ENCODE measurements at places on chromosomes 7 and 10.

DNA sequence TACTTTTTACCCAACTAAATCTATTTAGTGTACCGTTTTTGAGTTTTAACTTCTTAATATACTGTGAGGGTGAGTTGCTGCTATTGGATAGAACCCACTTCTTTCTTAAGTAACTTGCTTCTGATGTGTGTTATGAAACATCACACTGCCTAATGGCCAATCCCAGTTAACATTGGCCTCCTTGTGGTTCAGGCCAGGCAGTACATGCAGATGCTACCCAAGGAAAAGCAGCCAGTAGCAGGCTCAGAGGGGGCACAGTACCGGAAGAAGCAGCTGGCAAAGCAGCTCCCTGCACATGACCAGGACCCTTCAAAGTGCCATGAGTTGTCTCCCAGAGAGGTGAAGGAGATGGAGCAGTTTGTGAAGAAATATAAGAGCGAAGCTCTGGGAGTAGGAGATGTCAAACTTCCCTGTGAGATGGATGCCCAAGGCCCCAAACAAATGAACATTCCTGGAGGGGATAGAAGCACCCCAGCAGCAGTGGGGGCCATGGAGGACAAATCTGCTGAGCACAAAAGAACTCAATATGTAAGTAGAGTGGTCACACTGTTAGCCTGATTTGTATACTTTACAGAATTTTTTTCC is 39.7 kb downstream of the TES start:
- no peak for DNase-seq

- DNase-seq: no peak
These were observed 3.1 kb upstream of the IFIT1B start for GRCh38 chr10:89374713-89375141.

DNA sequence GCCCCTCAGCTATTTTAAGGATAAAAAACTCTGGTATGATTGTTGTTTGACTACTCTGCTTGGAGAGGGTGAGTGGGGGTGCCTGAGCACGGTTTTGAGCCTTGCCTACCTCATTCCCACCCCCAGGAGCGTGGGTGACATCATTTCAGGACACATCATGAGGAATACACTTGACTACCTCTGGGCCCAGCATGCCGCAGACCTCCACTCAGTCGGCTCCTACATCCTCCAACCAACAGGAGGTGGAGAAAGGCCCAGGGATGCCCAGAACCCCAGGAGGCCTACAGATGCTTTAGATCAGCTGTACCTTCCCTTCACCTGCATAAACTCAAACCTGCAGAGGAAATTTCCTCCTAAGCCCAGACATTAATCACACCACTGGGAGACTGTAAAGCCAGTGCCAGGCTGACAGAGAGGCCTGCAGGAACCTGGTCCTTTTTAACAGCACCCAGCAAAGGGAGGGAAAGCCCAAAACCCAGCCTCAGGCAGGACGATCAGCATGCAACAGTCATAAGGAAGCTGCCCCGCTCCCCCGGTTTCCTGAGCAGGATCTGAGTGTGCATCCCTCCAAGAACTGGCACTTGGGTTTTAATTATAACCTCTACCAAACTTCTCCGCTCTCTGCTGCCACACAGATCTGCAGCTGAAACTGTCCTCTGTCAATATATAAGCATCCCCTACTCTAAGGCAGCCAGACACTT is 61.7 kb upstream of the ZNRF2 start:
- no peak for DNase-seq

DNA sequence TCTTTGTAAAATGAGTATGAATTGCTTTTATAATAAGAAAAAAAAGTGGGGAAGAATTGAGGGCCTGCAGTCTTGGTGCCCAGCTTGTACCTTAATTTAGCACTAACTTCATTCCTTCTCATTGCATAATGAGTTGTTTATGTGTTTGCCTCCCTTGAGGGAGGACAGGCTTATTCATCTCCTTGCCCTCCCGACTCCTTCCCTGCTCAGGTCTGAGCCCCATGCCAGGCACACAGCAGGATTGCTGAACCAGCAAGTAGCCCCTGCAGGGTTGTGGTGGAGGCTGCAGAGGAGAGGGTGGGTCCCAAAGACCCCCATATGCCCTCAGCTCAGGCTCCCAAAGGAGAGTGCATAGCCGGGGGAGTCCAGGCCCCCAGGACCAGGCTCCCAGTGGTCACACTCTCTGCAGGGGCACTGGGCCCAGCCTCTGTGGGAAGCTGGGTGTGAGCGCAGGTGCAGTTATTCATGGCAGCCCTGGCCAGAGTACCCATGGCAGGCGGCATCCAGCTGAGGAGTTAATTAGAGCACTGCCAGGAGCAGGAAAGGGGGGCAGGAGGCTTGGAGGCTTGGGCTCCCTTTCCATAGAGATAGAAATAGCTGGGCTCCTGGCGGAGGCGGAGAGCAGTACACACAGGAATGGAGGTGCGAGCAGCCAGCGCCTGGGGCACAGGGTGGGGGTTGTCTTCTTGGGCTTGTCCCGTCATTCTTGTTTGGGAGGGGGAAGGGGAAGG is 28.2 kb upstream of the GOLGA7B start:
- DNase-seq: no peak

- DNase-seq: peak; percentile 83
These were observed at the start of gene CAMK1D for GRCh38 chr10:12348870-12349628. CAMK1D (plus strand) TSS chr10:12349547.

DNA sequence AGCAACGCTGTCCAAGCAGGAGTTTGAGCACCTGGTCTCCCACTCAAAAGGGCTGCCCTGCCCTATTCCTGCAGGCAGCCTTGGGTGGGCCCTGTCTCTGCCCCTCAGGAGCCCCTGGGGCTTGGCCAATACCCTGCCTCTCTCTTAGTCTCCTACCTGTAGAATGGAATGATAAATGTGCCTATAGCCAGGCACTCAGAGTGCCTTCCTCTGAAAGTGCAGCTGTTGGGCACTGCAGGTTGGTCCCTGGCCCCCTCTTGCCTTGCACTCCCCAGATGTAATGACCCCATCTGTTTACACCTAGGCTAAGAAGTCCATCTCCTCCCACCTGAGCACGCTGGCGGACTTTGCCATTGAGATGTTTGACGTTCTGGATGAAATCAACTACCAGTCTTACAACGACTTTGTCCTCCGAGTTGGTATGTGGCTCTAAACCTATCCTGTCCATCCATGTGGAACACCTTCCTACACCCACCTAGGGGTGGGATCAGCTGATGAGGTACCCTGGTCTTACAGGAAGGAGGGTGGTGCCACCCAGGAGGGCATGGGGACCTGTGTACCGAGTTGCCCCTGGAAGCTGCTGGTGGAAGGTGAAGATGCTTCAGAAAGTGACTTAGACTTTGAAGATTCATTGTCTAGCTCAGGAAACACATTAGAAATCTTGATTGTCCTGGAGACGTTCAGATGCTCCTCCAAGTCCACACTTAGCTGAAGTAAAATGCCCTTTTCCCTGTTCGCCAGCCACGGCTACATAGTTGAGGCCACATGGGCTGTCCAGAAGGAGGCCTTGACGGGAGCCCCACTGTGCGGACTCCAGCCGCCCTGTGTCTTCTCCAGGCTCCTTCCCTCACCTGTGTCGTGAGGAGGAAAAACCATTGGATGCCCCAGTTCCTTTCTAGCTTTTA is 134.1 kb downstream of the ADCY1 start:
- no peak for DNase-seq

DNA sequence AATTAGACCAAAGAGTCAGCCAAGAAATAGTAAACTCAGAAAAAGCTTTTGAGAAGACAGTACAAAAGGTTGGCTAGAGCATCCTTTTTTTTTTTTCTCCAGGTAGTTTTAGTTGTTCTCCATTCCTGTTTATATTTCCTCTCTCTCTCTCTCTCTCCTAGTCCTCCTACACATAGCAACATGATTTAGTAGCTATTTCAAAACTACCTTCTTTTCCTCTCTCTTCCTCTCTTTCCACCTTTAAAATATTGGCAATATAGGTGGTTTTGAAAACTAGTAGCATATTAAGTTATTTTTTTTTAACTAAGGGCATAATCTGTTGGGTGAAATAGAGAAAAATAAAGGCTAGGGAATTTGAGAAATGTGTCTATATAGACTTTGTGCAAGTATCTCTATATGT is 5.0 kb downstream of the SKIDA1 start:
- DNase-seq: no peak

GRCh38 chr10:132249226-132249724 is 58.5 kb downstream of the STK32C start:
- no peak for DNase-seq

- no peak for DNase-seq
These were observed 108.7 kb upstream of the PPIF start for GRCh38 chr10:79238606-79239005.

DNA sequence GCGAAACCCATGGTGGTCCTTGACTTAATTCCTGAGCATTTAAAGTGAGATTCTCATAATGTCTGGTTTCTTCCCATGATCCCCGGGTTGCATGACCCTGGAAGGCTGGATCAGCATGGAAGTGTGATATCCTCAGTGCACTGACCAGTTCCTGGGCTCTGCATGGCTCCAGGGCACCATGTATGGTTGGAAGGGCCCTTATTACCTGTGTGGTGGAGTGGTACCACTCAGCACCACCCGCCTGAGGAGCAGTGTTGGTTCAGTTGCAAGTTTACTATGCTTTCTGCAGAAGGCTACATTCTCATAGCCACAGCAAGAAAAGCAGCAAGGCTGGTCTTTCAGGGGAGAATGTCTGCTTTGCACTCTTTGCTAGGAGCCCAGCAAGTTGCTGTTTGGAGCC is 325.7 kb upstream of the MKI67 start:
- DNase-seq: no peak

- no peak for DNase-seq
These were observed 115.9 kb downstream of the ADCY1 start for GRCh38 chr7:45689797-45690761.

GRCh38 chr7:134396031-134396430 is 62.9 kb downstream of the AKR1B1 start:
- no peak for DNase-seq

Data from natural killer cell (primary cell).